Cerebellum (tissue), 4 donors: ENCODE measurements at places on chromosomes 3 and 15. TPM values are rescaled to one million over a fixed set of nuclear protein-coding genes. Genes with fewer than 3 reads are reported as not detected.
A peak's percentile ranks its signal among the peaks of the same experiment; 100 is the strongest.

The CD80 gene
- total RNA-seq, result 0.36 TPM

The REC114 gene
- total RNA-seq, result not detected

DNA sequence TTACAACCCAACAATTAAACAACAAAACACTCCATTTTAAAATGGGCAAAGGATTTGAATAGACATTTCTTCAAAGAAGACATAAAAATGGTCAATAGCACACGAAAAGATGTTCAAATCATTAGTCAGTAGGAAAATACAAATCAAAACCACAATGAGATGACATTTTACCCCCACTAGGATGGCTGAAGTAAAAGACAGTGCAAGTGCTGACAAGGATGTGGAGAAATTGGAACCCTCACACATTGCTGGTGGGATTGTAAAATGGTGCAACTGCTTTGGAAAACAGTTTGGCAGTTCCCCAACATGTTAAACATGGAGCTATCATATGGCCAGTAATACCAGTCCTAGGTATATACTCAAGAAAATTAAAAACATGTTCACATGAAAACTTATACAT lies 11.6 kb downstream of the GALNT15 start:
- DNase-seq, result no peak

GRCh38 chr3:23810343-23811184 lies 4.8 kb downstream of the UBE2E1 start:
- DNase-seq, result peak; percentile 39

DNA sequence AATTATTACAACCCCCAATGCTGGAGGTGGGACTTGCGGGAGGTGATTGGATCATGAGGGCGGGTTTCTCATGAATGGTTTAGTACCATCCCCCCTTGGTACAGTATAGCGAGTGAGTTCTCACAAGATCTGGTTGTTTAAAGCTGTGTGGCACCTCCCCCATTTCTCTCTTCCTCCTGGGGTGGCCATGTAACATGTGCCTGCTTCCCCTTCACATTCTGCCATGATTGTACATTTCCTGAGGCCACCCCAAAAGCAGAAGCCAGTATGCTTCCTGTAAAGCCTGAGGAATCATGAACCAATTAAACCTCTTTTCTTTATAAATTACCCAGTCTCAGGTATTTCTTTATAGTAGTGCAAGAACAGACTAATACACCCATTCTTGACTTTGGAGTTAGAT lies 20.3 kb upstream of the PROK2 start:
- no peak for DNase-seq

GRCh38 chr15:43517354-43518196 lies at the start of gene MAP1A:
TSS of gene MAP1A (plus strand) at chr15:43517608. CDS start at chr15:43521474, 3,866 bp downstream.
- peak; percentile 92 for DNase-seq

DNA sequence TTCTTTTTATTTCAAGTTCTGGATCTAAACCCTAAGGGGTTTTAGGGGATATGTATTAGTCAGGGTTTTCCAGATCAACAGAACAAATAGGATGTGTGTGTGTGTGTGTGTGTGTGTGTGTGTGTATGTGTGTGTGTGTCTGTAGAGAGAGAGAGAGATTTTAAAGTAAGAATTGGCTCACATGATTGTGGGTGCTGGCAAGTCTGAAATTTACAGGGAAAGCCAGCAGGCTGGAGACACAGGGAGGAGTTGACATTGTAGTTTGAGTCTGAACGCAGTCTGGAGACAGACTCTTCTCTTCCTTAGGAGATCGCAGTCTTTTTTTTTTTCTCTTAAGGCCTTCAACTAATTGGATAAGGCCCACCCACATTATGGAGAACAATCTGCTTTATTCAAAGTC lies 428.8 kb upstream of the TBL1XR1 start:
- DNase-seq, result no peak

GRCh38 chr3:56119575-56120349 lies 348.5 kb downstream of the ERC2 start:
- DNase-seq, result no peak

GRCh38 chr3:154307363-154307762 lies 16.9 kb downstream of the DHX36 start:
- no peak for DNase-seq
